T-helper 2 cell (primary cell): ENCODE measurements at places on chromosomes 5 and 9.

DNA sequence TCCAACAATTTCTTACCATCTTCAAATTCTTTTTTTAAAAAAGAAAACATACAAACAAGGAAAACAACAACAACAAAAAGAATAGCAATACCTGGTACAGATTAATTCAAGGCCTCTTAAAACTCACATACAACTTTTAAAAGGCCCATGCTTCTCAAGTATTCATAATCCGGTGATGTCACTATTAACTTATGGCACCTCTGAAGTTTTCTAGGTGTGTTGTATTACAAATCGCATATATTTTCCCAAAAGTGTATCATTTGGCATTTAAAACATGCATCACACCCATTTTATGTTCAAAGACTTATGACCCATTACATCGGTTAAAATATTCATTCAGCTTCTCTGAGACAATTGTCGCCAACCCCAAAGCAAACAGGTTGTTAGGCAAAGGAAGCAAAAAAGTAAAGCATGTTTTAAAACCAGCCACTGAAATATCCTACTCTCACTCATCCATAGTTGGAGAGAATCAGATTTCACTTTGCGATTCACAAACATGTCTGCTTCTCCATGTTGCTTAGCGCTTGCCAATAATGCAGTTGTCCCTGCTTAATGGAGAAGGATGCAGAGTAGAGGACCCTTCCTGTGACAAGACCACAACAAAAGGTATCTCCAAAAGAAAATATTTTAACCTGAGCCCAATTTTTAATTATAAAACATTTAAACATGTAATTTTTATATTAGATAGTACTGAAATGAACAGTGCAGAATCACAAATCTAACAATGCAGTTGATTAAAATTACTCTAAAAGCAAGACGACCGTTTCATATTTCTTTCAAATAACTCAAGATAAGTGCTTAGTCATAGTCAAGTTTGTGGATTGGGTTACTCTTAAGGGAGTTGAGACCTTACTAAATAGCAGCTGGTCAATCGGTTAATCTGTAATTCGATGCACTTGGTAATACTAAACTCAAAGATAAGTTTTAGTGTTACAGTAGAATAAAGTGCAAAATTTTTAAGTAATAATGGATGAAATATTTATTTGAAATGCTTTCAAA, 1.6 kb downstream of the SKP1 start:
- DNase-seq = peak; percentile 39

- DNase-seq = no peak
Measured at GRCh38 chr5:159873680-159874079, 42.6 kb upstream of the ADRA1B start.

DNA sequence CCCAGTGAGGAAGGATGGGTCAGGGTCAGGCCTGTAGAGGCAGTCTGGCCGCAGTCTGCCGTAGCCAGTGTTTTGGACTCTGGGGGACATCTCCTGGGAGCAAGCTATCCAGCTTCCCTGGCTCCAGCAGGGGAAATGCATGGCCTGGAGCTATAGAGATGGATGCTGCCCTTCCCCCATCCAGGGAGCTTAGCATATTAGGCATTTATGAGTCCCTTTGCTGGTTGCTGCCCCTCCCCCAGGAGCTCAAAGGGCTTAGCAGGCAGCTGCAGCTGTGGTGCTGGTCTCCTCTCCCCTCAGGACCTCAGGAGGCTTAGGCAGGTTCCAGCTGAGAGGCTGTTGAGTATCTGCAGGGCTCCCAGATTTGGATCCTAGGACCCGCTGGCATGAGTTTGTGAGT, 1158.7 kb downstream of the DTWD2 start:
- DNase-seq = no peak

- DNase-seq = no peak
Measured at GRCh38 chr9:12271421-12271891, 421.7 kb upstream of the TYRP1 start.

DNA sequence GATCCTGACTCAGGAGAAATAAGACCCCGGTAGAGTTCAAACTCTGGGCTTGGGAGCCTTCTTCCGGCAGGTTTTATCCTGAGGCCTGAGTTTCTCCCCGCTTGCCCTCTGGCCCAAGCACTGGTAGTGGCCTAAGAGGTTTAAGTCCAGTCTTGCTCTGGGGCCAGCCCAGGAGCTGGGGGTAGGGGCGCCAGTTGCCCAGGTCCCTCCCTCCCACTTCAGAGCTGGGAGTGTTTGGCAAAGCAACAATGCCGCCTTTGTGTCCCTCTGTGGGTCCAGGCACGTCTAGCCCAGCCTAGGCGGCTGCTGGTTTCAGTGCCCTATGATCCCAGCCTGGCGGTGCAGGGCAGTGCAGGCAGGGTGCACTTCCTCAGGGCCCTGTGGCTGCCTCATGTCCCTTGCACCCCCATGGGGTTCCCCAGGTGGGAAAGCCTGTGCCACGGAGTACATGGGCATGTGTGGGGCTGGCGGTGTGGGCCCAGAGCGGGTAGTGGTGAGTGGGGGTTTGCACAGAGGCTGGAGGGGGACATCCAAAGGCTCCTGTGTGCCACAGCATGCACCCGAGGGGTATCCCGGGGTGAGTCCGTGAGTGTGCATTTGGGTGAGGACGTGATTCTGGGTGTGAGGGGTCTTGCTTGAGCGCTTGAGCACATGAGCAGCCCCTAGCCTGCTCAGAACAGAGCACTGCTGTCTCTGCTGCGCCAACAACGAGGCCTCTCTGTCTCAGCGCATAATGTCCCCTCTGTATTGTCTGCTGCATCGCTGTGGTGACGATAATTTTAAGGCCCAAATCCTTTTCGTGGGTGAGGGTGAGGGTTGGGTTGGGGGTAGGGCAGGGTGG, 61.7 kb upstream of the PSD2 start:
- DNase-seq = no peak
